Activated gamma-delta T cell (primary cell): ENCODE measurements at places on chromosomes 5 and 9.

DNA sequence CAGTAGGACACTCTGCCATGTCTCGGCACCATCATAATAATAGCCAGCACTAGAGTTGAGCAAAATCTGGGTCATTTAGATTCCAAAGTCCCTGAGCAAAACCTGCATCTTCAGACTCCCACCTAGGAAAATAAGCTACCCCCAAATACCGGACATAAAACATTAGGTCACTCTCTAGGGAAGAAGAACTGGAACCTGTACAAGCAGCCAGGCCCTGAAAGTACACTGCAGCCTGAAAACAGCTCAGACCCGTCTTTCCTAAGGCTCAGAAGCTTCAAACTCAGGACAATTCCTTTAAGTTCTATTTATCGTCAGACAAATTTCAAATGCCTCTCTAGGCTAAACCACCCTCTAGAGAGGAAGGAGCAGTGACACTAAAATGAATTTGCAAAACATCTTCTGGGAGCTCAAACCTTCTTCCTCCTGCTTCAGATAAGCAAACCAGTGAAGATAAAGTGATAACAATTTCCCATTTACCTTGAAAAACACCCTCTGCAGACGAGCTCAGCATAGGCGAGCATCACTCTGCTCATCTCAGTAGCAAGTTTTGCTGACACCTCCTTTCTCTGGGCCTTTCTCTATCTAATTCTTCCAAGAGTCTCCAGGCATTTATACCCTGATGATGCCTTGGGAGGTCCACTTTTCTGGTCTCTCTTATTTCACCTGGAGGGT is 34.0 kb downstream of the ADAM19 start:
- DNase-seq: no peak

DNA sequence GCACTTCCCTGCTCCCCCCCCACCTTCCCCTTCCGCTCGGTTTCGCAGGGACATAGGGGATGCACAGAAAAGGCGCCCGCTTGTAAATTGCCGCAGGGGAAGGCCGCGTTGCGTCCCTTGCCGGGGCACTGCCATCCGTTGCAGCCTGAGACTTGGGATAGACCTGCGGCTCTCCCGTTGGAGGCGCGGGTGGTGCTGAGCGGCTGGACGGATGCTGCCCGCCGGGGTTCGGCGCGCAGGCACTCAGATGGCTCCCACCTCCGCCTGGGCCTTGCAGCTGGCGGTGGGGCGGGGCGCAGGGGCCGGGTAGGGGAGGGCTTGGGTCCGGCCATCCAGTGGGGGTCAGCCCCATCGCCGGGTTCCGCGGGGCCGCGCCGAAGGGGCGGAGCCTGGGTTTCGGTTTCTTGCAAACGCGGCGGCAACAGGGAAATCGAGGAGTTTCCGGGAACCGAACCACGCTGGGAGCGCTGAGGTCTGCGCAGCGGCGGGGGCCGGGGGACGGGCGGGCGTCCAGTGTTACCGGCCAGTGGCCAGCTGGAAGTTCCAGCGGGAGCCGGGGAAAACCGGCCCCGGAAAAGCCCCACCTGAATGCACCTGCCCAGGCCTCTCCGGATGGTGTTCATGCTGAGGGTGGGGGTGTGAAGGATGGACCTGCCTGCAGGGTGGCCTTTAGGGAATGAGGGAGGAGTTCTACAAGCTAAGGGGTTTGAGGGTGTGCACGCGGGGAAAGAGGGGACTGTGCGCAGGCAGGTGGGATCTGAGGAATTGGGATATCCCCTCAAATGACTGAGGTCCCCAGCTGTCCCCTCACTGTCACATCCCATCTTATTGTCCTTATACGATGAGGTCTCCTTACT is 6.3 kb upstream of the IRF1 start:
- peak; percentile 48 for DNase-seq

DNA sequence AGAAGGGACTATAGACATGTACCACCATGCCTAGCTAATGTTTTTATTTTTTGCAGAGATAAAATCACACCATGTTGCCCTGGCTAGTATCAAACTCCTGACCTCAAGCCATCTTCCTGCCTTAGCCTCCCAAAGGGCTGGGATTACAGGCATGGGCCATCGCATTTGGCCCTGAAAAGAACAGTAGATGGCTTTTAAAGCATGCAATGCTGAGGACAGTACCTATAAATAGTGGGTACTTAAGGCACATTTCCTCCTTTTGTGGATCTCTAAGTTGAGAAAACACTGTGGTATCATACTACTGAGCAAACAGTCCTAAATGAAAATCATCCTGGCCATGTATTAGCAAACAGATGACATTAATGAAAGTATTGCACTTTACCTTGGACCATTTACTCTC is 119.4 kb downstream of the TTC39B start:
- no peak for DNase-seq

- DNase-seq: no peak
Observed at GRCh38 chr9:90838098-90838497, 36.5 kb downstream of the SYK start.

DNA sequence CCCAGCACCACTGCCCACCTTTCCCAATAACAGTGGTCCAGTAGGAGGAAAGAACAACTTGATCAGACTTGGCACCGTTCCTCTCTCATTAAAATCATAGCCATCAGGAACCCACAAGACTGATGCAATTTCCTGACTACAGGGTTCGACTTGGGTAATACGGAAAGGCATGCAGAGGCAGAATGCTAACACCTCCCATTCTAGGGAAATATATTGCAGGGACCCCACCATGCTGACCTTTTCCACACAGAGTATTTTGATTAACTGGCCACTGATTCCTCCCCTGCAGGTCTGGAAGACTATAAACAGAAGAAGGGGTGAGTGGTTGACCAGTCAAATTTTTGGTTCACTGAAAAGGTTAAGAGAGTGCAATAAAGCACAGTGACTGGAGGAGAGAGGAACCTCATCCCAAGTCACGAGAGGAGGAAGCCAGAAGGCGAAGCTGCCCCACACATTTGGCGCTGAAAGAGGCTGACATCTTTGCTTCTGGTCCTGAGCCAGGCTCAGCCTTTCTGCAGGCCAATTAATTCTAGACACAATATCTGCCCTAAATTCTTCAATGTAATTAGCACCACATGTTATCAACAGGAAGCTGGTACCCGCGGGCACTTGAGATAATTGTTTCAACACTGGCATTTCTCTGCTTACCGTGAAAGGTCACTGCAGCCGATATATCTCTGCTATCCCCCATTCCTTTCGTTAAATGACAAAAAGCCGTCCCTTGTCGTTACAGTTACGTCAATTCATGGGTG is 64.7 kb upstream of the SPOCK1 start:
- DNase-seq: no peak

DNA sequence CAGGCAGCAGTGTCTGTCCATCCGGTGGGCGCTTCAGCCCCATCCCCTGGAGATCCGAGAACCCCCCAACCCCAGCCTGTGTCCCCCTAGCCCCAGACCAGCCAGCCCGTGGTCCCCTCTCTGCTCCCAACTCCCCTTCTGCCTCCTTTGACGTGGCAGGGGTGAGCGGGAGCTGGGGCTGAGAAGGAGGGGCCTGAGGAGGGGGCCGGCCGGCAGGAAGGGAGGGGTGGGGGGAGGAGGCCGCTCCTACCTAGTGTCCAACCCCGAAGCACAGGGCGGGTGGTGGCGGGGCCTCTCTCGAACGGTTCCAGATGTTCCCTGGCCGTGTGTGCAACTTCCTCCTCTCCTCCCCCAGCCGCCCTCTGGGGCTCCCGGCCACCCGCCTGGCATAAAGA is 31.0 kb downstream of the GOLGA2 start:
- DNase-seq: no peak

DNA sequence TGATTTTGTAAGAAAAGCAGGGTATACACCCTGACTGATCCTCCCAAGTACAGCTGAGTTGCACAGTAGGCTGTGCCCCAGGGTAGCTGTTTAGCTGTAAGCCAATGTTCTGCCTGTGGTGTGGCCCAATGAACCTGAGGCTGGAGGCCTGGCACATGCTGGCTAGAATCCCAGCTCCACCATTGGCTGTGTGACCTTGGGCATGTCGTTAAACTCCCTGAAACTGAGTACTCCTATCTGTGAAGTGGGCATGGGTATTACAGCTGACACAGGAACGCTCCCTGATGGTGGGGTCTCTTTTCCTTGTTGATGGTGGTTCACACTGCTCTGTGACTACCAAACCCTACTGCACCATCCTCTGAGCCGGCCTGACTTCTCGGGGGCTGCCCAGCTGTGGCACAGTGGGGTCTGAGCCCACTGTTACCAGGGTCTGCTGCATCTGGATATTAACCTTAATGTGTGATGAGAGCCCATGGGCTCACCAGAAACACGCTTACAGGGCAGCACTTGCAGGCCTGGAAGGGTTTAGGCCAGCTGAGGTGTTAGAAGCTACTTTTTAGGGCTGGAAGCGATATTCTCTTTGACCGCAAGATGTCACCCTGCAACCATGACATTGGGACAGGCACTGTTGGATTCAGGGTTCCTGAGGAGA is 7.0 kb upstream of the GADD45G start:
- DNase-seq: no peak

DNA sequence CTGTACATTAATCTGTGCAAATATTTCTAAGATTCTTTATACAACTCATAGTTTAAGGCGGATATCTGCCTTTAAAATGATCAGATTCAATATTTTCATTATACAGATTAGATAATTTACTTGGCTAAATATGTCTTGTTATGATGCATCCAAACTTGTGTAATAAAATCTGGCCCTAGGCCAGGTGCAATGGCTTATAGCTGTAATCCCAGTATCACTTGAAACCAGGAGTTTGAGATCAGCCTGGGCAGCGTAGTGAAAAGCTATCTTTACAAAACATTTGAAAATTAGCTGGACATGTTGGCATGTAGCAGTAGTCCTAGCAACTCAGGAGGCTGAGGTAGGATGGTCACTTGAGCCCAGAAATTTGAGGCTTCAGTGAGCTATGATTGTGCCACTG is 2002.2 kb upstream of the ACO1 start:
- no peak for DNase-seq
